A172 (cell line): ENCODE measurements at places on chromosomes 2 and 18.

DNA sequence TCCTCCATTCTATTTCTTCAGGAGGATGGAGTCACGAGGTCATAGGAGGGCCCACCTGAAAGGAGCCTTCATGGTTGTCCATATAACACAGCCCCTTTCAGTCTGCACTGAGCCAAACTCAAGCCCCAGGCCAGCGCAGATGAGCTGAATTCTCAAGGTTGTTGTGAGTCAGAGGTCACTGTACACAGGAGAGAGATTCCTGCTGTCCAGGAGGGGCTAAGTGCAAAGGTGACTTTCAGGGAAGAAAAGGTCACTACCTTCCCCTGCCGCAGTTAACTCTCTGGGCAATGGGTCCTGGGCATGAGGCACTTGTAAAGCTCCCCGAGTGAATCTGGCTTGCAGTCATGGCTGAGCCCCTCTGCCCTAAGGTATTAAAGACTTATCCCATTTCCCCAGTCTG is 150.7 kb downstream of the CTIF start:
- no peak for DNase-seq

GRCh38 chr2:201465524-201465971 is 14.0 kb downstream of the STRADB start:
- DNase-seq, result no peak

GRCh38 chr2:138703242-138703641 is 76.9 kb downstream of the NXPH2 start:
- DNase-seq, result no peak

GRCh38 chr2:125730921-125731320 is 925.0 kb upstream of the GYPC start:
- DNase-seq, result no peak

DNA sequence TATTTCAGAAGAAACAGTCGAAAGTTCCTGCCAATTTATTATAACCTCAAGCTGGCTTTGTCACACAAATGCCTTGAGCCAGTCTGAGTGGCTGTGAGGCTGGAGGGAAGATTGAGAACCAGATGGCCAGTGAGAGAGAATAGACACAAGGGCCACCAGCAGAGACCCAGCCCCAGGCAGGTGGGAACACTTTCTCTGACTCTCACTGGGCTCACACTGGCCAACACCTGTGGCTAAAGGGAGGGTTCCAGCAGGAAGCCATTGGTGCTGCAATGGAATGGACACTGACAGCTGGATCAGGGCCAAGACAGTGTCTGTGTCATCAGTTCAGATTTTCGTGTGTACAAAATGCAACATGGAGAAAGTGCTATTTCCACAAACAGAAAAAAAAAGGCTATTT is 29.9 kb downstream of the LOXHD1 start:
- no peak for DNase-seq

GRCh38 chr2:222504191-222504590 is 79.8 kb downstream of the SGPP2 start:
- DNase-seq, result no peak

DNA sequence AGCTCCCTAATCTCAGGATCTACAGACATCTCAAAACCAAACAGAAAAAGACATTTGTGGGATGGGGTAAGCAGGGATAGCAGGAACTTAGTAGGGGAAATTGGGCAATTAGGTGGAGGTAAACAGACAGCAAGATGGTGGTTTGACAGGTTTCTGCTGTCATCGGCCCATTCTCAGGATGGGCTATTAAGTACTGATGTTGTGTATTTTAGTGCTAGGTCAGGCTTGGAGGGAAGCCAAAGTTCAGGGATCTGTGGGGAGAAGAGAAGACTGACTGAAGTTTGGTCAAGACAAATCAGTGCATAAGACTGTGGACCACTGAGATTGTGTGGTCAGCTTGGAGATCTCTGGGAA is 96.8 kb upstream of the THUMPD2 start:
- no peak for DNase-seq

DNA sequence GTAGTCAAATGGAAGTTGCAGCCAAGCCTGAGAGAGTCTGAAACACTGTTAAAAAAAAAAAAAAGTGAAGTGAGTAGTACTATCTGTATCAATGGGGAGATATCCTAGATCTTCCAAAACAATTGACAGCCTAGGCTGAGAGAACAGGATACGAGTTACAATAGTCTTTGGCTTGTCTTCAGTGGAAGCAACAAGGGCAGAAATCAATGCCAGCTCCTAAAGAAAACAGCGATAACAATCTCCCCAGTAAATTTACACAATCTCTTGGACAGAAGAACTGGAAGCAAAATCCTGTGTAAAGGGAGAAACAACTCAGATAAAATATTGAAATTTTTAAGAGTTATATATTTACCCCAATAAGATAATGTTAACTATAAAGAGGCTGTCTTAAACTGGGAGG is 508.7 kb downstream of the LRRTM4 start:
- DNase-seq, result no peak

DNA sequence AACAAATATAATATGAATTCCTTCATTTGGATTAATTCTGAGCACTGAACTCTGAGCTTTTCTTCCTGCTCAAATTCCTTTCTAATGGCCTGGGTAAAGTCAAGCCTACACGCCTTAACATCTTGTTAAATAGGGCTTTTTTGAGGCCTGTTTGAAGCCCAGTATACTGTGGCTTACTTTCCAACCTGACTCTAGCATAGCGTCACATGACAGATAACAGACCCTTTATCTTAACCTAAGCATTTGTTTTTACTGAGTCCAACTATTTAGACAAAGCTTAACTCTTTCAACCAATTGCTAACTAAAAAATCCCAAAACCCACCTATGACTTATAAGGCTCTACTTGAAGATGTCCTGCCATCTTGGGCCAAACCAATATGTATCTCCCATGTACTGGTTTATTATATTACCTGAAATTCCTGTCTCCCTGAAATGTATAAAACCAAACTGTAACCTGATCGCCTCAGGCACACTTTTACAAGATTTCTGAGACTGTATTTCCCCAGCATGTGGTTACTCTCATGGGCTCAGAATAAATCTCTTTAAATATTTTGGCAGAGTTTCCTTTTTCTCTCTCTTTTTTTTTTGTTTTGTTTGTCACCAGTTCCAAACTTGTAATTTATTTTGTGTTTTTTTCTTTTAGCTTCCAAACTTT is 271.1 kb upstream of the VWC2L start:
- no peak for DNase-seq

DNA sequence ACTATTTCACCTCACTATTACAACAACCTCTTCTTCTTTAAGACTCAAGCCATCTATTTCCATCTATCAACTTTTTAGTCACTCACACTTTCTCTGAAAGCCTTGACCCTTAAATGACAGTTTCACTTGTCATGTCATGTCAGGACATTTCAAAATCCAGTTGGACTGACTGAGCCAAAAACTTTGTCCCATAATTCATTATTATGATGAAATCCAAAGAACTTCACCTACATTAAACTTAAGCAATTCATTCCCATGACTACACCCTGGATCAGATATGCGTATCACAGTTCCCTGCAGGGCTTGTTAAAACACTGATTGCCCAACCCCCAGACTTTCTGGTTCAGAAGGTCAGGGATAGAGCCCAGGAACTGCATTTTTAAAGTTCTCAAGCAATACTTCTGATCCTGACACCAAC is 26.5 kb downstream of the LDAH start:
- no peak for DNase-seq

GRCh38 chr18:26978812-26979341 is 113.4 kb upstream of the AQP4 start:
- no peak for DNase-seq

GRCh38 chr2:218891275-218892135 is 10.9 kb downstream of the WNT10A start:
- DNase-seq, result no peak

DNA sequence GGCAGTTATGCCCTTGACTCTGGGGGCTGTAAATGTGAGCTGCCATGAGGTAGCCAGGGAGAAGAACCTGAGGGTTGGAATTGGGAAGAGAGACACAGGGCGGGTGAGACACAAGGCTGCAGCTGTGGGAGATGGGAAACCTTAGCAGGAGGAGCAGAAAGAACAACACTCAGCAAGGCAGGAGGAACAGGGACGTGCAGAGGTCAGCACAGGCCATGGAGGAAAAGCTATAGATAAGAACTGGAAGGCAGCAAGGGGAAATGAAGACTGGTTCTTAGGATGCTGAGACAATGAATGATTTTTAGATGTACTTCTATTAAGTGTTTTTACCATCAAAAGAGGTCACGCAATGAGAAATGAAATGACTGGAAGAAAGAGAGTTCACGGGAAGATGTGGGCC is 80.2 kb downstream of the USP40 start:
- DNase-seq, result no peak

GRCh38 chr18:69209761-69210160 is 190.9 kb upstream of the DOK6 start:
- DNase-seq, result no peak

DNA sequence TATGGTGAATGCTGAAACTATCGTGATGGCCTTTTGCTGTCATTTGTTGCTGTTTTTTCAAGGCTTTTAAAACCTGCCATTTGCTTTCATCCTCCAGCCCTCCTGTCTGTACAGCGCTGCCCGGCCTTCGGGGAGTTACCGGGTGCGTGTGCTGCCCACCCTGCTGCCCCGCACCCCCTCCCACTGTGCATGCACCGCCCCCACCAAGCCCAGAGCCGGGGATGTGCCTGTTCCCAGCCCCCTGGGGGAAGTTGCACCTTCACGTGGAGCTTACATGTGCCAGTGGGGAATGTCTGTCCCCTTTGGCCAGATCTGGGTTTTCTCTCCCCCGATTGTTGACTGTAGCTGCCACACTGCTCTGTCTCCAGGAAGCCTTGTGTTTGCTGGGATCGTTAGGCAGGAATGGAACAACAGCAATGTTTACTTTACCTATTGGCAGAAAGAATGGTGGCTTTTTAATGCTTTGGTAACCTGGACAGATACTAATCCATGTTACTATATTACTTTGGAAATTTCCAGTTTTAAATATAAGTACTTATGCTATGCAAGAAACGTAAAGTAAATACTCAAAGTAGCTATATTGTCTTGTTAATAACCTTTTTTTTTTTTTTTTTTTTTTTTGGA is 64.8 kb upstream of the RBM44 start:
- no peak for DNase-seq

DNA sequence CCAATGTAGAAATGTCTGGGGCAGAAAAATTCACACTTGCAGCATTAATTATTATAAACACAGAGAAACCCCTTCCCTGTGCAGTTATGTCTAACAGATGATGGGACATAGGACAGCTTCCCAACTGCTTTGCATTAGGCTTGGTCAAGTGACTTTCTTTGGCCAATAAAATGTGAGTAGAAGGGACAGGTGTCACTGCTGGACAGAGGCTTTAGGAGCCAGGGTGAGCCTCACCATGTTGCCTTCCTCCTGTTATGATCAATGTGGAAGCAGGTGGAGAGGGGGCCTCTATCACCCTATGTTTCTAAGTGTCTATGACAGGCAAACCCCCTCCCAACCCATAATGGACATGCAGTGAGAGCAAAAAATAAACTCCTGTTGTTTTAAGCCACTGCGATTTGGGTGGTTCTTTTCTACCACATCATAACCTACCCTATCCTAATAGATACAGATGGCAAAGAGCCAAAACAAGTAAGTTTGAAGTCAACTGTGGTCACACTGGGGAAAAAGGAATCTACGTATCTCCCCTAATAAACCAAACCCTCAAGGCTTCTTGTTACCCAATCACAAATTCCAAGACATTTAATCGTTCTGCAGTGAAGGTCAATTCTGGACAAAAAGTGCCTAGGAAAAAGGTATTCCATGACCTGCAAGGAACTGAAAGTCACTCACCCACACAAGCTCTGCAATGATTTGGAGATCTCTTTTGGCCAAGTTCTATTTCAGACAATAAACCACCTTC is 28.6 kb upstream of the POU3F3 start:
- DNase-seq, result no peak

DNA sequence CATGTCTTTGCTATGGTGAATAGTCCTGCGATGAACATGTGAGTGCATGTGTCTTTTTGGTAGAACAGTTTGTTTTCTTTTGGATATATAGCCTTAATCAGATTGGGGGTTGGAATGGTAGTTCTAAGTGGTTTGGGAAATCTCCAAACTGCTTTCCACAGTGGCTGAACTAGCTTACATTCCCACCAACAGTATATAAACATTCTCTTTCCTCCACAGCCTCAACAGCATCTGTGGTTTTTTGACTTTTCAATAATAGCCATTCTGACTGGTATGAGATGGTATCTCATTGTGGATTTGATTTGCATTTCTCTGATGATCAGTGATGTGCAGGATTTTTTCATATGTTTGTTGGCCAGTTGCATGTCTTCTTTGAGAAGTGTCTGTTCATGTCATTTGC is 112.2 kb upstream of the SESTD1 start:
- no peak for DNase-seq

DNA sequence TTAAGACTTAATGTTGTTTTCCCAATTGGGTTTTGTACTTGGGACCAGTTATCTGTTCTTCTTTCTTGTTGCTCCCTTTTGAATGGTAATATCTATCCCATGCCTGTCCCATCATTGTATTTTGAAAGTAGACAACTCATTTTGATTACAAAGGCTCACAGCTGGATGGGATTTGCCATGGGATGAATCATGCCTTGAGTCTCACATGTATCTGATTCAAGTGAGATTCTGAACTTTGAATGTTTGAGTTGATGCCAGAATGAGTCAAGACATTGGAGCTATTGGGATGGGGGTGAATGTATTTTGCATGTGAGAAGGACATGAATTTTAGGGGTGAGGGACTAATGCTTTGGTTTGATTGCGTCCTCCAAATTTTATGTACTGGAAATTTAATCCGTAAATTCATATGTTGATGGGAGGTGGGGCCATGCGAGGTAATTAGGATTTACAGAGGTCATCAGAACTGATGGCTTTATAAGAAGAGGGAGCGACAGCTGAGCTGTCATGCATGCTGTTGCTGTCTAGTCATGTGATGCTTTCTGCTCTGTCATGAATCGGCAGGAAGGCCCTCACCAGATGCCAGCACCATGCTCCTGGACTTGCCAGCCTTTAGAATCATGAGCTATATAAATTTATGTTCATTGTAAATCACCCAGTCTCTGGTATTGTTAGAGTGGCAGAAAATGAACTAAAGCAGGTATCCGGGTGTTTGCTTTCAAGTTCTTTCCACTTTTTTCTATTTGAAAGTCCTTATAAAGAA is 741.3 kb upstream of the RAB6C start:
- DNase-seq, result no peak

DNA sequence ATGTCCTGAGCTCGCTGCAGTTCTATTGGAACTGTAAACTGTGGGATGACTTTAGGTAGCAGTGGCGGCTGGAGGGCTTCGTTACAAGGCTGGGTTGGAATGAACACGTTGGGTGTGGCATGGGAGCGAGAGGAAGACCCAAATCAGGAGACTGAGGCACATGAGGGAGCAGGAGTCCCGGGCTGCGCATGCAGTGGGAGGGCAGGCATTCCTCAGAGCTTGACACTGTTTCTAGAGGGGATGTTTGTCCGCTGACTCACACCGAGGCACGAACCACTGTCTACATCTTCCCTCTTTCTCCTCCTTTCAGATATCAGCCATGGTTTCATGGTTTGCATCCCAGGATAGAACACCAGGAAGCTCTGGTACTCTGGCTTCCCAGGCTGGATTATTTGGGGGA is 40.6 kb upstream of the LAMA1 start:
- peak; percentile 65 for DNase-seq

GRCh38 chr2:199303728-199304177 is 154.0 kb downstream of the SATB2 start:
- DNase-seq, result peak; percentile 97
